ENCODE measurements at places on chromosomes 2 and 18.

GRCh38 chr2:133948610-133949290 lies 305.1 kb upstream of the MGAT5 start:
- no peak for DNase-seq

DNA sequence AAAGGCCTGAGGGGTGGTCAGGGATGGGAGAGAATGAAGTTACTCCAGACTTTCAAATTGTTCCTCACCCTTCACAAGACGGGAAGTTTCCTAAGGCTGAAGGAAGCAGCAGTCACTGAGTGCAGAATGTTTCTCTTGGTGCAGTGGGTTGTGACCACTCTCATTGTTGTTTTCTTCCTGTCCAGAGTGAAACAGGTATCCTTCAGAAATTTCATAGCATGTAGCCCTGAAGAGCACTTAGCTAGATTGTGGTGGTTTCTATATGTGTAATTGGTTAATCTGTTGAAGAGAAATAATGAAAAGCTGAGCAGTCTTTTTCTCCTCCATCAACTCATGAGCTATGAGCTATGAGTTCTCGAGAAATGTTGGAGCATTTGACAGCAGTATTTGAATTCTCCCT lies 96.8 kb downstream of the GPD2 start:
- no peak for DNase-seq

DNA sequence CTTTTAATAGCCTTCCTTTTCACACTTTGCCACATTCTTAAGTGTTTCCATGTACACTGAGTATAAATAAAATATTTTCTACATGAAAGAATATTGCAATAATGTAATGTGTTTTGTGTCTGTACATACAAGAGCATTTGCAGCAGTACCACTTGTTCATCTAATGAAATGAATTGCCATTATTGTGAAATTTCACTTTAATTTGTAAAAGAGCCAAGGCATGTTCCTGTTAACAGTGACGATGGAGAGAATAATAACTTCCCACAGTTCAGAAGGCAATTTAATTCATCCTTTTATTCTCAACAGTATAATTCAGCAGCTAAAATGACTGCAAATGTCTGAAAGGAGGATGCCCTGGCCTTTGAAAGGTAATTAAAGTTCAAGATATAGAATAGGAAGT lies 853.9 kb downstream of the LRRTM4 start:
- no peak for DNase-seq

- DNase-seq, result no peak
Observed at GRCh38 chr2:186569897-186570296, 20.0 kb upstream of the ITGAV start.

- DNase-seq, result no peak
Observed at GRCh38 chr18:78632111-78632541, 347.5 kb upstream of the SALL3 start.

DNA sequence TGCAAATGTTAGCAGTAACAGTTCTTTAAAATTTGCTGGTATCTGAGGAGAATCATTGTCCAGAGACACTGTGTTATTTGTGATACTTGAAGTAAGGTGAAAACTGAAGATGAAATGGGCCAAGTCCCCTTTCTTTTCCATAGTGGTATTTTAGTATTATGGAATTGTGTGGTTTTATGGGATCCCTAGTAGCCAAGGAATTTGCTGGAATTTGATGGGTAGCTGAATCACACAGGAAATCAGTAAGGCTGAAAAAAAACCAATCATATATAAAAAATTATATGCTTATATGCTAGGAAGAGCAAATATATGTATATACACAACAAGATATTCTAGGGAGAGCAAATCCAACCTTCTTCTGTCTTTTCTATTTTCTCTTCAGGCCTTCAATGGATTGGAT lies 54.2 kb upstream of the TACR1 start:
- DNase-seq, result no peak

DNA sequence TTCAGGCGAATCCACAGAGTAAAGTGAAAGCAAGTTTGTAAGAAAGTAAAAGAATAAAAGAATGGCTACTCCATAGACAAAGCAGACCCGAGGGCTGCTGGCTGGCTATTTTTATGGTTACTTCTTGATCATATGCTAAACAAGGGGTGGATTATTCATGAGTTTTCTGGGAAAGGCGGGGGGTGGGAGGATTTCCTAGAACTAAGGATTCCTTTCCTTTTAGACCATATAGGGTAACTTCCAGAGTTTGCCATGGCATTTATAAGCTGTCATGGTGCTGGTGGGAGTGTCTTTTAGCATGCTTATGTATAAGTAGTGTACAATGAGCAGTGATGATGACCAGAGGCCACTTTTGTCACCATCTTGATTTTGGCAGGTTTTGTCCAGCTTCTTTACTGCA lies 59.8 kb downstream of the SLC4A3 start:
- no peak for DNase-seq

GRCh38 chr2:141611176-141611571 lies 519.6 kb downstream of the LRP1B start:
- DNase-seq, result no peak

DNA sequence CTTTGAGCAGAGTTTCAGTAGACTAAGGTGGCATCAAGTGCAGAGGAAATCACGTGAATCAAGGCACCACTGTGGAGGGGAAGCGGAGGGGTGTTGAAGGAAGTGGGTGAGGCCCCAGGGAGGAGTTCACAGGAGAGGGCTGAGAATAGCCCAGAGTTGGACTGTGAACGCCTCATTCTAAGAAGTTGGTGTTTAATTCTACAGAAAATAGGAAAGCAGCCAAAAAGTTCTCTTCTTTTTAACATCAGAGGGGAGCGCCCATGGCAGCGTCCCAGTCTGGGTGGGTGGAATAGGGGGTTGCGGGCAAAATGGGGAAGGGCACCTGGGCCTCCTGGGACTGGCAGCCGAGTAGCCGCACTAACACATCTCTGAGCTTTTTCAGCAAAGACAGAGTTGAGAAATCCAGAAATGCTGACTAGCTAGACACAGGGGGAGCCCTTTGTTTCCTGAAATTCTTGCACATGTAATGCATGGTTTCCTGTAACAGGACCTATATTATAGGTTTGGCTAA lies 97.0 kb downstream of the NEB start:
- DNase-seq, result no peak

DNA sequence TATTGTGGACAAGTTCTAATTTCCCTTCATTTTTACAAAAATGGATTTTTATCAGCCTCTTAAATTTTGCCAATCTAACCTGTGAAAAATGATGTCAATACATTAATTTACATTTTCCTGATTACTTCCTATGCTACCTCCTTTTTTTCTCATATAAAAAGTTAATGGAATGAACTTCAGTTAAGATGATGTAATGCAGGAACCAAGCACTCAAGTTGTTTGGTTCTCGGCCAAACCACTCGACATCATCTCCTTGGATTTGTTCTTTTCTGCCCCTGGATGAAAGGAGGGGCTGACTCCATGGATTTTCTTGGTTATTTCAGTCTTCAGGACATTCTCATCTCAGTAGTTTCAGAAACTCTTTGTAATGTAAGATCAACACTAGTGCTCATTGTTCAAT lies 253.1 kb upstream of the NXPH2 start:
- no peak for DNase-seq

DNA sequence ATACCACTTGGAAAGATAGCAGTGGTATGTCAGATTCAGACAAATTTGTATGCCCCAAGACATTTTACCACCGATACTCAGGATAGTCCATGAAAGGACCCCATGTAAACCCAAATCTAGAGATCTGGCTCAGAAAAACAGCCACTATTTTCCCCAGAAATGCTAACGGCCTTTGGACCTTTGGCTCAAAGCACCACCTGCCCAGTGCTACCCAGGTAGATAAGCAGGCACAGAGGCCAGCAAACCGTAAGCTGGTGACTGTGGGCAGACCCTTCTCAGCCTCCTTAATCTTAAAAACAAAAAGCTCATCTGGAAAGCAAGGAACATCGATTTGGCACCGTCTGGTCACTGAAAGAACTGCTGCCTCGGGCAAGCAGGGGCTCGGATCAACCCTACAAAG lies 61.4 kb upstream of the GREB1L start:
- no peak for DNase-seq

GRCh38 chr2:2719015-2719414 lies 387.9 kb upstream of the MYT1L start:
- no peak for DNase-seq

- DNase-seq, result no peak
Observed at GRCh38 chr2:157269922-157270321, 12.4 kb downstream of the GALNT5 start.

- peak; percentile 25 for DNase-seq
Observed at GRCh38 chr2:609881-610280, 67.3 kb downstream of the TMEM18 start.

DNA sequence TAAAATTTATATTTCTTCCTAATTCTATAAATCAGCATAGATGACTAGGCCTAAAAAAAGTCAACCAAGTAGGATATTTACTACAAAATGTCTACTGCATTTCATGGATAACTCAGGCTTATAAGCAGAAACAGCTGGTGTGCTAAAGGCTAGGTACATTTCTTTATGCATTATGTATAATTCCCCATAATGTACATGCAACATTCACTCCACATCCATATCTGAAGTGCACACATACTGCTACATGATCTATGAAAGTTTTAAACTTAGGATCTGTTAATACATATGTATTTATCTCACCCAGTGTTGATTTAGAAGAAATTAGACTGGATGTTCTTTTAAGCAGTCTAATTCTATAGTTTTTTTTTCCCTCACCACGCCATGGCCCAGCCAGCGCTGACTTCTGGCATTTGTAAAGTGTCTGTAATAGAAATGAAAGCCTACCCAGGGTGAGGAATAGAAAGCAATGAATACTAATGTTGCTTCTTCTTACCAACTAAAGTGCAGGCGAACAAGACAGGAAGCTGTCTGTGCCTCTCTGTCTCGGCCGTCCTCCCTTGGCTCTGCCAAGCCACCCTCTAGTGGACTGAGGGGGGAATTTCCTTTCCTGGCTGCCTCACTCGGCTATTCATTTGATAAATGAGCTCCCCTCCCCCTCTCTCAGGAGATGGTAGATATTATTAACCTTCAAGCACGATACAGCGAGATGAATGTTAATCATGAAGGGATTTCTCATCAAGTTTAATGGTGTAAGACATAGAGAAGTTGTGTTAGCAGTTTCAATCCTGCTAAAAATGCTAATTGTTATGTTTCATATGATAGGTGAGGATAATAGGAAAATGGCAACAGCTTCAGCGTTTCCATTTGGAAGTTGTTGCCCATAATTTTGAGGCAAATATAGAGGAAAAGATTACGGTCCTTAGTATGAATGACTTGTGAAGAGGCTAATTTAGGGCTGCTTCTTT lies 384.5 kb downstream of the MTX2 start:
- DNase-seq, result no peak

DNA sequence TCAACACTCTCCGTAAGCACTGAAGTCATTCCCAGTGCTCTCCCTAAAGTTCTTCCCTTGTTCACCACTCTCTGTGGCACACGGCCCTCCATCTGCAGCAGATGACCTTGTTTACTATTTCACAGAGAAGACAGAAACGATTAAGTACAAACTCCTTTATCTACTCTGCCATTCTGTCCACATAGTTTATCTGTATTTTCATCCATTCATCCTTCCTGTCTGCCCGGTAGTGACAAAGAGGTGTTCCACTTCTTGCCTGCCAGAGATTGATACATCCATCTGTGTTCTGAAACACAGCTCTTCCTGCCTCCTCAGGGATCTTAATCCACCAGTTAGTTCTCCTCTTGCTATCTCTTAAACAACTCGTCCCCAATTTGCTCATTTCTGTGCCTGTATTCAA lies 77.9 kb upstream of the CD226 start:
- no peak for DNase-seq

GRCh38 chr2:241065355-241065803 lies 36.7 kb downstream of the MTERF4 start:
- no peak for DNase-seq

- no peak for DNase-seq
Observed at GRCh38 chr2:190911813-190912212, 31.2 kb downstream of the GLS start.

- no peak for DNase-seq
Observed at GRCh38 chr2:205177546-205177945, 504.8 kb upstream of the NRP2 start.

- DNase-seq, result no peak
Observed at GRCh38 chr2:134052173-134052572, 201.7 kb upstream of the MGAT5 start.

DNA sequence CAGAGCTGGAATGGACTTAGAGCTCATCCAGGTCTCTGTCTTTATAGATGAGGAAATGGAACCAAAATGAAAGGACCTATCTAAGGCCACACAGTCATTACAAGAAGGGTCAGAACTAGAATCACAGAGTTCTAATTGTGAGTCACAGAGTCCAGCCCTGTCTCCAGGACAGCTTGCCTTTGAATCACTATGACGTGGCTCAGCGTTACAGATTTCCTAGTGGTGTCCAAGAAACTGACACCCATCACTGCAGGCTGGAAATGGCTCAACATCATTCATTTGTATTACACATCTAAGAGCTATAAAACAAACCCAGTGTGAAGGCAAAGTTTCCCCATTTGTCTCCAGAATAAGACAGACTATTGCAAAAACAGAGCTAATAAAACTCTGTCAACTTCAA lies 164.3 kb upstream of the SIX2 start:
- DNase-seq, result no peak

DNA sequence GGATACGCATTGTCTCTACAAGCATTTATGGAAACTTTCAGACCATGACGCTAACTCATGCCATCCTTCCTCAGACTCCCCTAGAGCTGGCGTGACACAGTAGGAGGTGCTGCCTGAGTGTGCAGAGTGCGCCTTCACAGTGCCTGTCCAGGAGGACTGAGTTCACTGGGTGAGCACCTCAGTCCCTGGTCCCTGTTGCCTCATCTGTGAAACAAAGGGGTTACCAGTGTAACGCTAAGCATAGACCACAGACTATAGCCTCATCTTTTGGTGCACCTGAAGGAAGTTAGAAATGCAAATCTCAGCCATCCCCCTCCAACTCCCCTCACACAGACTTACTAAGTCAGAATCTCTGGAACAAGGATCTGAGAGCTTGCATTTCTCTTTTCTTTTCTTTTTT lies 142.8 kb downstream of the TMEM17 start:
- DNase-seq, result no peak

DNA sequence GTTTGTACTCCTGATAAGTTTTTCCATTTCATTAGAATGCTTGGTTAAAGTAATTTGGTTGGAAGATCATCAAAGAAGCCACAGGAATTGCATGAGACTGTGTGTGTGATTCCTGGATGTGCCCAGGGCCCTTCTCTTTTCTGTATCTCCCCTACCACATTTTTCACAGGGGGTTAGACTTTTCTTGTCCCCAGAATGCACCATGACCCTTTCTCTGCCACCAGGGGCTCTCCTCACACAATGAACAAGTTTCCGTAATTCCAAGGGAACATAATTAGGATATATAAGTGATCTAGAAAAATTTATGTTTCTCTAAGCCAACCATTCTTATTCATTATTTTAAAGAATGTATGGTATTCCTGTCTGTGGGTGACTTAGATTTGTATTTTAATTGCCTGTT lies 291.8 kb downstream of the NEDD4L start:
- no peak for DNase-seq

GRCh38 chr2:23134726-23135125 lies 250.3 kb upstream of the KLHL29 start:
- no peak for DNase-seq
